Activated naive CD4-positive, alpha-beta T cell (primary cell): ENCODE measurements at places on chromosomes 4 and X.

GRCh38 chrX:106894392-106894909 is 8.7 kb downstream of the RIPPLY1 start:
- no peak for DNase-seq

GRCh38 chrX:41730081-41730480 is 6.1 kb downstream of the GPR82 start:
- DNase-seq, result no peak

- DNase-seq, result no peak
Measured at GRCh38 chr4:67750691-67751090, 3.5 kb downstream of the GNRHR start.

DNA sequence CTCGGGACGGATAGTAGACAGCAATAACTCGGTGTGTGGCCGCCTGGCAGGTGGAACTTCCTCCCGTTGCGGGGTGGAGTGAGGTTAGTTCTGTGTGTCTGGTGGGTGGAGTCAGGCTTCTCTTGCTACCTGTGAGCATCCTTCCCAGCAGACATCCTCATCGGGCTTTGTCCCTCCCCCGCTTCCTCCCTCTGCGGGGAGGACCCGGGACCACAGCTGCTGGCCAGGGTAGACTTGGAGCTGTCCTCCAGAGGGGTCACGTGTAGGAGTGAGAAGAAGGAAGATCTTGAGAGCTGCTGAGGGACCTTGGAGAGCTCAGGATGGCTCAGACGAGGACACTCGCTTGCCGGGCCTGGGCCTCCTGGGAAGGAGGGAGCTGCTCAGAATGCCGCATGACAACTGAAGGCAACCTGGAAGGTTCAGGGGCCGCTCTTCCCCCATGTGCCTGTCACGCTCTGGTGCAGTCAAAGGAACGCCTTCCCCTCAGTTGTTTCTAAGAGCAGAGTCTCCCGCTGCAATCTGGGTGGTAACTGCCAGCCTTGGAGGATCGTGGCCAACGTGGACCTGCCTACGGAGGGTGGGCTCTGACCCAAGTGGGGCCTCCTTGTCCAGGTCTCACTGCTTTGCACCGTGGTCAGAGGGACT is 5.7 kb upstream of the MSANTD1 start:
- no peak for DNase-seq

GRCh38 chrX:57137501-57137900 is 304 bp upstream of the SPIN2A start:
- no peak for DNase-seq

GRCh38 chr4:4810778-4811177 is 48.7 kb upstream of the MSX1 start:
- no peak for DNase-seq

GRCh38 chr4:8391071-8391470 is 49.5 kb downstream of the ACOX3 start:
- no peak for DNase-seq

- DNase-seq, result no peak
Measured at GRCh38 chr4:8270418-8270771, 841 bp downstream of the HTRA3 start.

GRCh38 chrX:151151665-151152267 is 24.6 kb upstream of the GPR50 start:
- no peak for DNase-seq

DNA sequence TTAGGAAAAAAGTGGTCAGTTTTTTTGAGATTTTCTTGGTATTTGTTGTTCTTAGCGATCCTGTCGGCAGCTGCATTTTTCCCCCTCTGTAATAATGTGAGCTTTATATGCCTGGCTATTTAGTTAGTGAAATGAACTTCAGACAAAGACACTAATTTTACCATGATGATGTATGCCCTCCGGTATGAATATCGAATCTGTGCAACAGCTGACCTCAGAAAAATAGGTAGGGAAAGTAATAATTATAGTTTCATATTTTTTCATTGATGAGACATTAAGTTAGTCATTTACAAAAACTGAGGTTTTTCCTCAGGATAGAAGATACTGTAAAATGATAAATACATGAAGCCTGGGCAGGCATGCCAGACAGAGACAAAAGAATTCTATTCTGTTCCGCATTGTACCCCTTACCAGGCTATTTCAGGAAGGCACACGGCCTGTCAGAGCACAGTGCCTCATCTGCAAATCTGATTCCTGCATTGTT is 155.8 kb downstream of the SHROOM3 start:
- DNase-seq, result no peak

- no peak for DNase-seq
Measured at GRCh38 chr4:137274404-137274803, 257.9 kb downstream of the PCDH18 start.

GRCh38 chr4:125787707-125788106 is 473.0 kb downstream of the FAT4 start:
- DNase-seq, result no peak

DNA sequence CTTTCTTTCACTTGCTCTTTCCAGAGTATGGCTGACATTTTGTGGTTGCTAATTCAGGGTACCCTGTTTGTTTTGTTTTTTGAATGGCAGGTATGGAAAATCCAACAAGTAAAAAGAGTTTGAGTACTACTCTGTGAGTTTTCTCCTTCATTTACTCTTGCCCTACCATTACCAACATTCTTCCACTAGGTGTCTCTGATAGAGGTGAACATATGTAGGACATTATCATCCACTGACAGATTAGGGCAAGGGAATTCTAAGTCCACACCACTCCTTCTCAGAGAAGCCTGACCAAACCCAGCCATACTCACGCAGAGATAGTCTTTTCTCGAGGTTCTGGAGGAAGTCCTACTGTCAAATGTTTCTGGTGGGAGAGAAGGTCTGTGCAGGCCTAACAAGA is 36.7 kb upstream of the HDAC8 start:
- no peak for DNase-seq

DNA sequence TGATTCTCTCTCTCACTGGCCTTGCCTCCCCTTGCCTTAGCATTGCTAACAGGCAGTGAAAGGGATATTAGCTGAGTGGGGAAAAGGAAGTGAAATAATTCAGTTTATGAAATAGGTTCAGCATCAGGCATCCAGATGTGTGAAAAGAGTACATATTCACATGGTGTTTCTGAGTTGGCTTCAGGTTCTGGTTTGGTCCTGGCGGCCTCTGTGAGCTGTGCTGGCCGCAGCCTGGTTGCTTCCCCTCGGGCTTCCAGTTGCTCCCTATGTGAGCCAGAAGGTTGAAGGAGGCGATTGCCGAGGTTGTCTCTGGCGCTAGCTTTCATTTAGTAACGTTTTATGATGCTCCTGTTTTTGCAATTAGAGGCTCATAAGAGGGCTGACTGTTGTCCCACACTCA is 99.1 kb upstream of the TLR2 start:
- DNase-seq, result no peak

DNA sequence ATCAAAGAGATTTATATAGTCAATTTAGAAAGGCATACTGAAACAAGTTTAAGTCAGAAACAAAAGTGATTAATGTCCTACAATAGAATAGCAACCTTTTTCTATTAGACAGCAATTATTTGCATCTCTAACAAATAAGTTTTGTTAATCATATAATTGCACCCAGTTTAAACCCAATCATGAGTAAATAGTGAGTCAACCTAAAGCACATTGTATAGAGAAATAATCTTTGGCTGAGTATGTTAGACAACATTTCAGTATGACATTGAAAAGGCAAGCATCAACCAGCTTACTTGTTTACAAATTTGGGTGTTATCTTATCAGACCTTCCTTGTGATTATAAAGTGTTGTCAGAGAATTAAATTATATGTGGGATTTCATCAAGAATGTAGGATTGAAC is 209.5 kb downstream of the IL15 start:
- DNase-seq, result no peak

GRCh38 chrX:21376636-21377035 is 2.4 kb downstream of the CNKSR2 start:
- no peak for DNase-seq

GRCh38 chrX:119826399-119826959 is 26.3 kb downstream of the UPF3B start:
- DNase-seq, result no peak

GRCh38 chr4:153387981-153388380 is 43.5 kb downstream of the MND1 start:
- DNase-seq, result no peak

DNA sequence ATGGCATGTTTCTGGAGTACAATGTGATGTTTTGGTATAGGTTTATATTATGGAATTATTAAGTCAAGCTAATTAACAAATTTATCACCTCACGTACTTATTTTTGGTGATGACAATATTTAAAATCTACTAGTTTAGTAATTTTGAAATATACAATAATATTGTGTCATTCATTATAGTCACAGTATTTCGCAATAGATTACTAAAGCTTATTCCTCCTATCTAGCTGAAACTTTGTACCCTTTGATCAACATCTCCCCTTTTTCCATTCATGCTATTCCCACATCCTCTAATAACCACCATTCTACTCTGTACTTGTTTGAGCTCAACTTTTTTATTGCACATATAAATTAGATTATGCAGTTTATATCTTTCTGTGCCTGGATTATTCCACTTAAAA is 164.8 kb upstream of the SPANXN4 start:
- no peak for DNase-seq

- DNase-seq, result no peak
Measured at GRCh38 chr4:131316086-131316485, 1833.0 kb upstream of the PCDH10 start.

DNA sequence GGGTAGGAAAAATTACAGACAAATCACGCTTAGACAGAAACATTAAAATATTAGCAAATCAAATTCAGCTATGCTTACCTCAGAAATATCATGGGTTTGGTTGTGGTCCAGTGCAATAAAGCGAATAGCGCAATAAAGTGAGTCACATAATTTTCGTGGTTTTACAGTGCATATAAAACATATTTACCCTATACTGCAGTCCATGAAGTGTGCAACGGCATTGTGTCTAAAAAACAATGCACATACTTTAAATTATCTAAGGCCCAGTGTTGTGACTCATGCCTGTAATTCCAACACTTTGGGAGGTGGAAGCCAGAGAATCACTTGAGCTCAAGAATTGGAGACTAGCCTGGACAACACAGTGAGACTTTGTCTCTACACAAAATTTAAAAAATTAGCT is 195.7 kb upstream of the IL1RAPL1 start:
- no peak for DNase-seq

DNA sequence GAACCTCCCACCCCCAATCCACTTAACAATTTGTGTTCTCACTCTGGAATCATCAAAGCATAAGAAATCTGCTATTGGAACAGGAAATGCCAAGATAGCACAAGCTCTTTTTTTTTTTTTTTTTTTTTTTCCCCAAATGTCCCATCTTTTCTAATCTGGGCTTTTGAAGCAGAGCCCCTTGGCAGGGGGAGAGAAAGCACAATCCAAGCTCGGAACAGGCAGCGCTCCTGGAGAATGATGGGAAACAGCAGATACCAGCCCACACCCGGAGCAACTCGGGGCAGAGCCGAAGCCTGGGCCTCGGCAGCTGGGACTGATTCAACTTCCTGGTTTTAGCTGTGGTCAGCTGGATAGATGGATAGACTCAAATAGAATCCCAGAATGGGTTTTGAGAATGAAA is 235.1 kb downstream of the QDPR start:
- DNase-seq, result no peak

DNA sequence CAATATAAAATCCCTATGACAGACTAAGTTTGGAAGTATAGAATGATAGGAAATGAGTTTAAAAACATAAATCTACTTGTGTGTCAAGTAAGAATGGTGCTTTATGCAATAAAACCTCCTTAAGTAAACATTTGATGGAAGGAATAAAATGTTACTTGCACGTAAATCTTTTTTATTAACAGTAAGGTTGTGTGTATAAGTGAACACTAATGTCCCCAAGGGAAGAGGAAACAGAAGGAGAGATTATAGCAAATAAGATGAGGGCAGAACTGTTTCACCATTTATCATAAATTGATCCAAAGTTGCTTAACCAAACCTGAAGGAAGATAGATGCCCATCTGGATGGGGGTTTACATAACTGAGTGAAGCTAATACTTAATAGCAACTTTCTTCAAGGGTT is 86.8 kb downstream of the FRMPD4 start:
- DNase-seq, result no peak

- no peak for DNase-seq
Measured at GRCh38 chr4:52824603-52825459, 37.3 kb upstream of the RASL11B start.

DNA sequence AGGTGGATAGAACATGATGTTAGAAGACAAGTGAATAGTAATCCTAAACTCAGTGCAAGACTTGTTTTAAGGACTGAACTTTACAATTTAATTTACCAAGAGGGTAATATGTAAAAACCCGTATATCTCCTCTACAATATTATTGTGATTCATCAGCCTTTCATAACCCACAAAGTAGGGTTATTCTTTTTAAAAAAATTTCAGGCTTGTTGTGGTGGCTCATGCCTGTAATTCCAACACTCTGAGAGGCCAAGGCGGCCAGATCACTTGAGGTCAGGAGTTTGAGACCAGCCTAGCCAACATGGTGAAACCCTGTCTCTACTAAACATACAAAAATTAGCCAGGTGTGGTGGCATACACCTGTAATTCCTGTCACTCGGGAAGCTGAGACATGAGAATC is 7.2 kb downstream of the IBSP start:
- no peak for DNase-seq

DNA sequence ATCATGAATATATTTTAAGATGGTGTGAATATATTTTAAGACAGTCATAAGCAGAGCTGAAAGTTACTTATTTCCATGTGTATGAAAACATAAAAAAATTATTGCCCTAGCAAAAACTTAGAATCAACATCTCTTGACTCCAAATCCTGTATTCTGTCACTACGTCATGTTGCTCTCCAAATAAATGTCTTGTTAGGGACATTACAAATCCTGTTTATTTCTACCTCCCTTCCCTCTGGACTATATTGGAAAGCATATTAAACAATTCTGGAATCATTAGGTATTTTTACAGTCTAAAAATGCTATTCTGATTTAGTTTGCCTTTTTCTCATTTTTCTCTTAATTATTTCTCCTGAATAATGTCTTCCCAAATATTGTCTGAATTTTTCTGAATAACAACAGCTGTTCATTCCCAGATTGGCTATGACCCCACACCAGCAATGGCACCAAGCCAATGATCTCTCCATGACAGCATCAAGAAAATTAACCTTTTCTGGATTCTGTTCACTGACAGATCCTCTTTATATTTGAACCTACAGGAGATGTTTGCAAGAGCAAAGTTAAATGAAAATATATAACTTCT is 523.1 kb downstream of the IQCM start:
- no peak for DNase-seq

- no peak for DNase-seq
Measured at GRCh38 chrX:77572322-77572721, 125.1 kb downstream of the FGF16 start.

- no peak for DNase-seq
Measured at GRCh38 chr4:105060628-105061027, 86.0 kb upstream of the TET2 start.

- DNase-seq, result no peak
Measured at GRCh38 chr4:47639531-47639930, 154.5 kb downstream of the ATP10D start.

GRCh38 chrX:136417806-136418205 is 69.9 kb upstream of the BRS3 start:
- DNase-seq, result no peak

GRCh38 chr4:156732634-156733033 is 239.0 kb downstream of the PDGFC start:
- DNase-seq, result no peak

- no peak for DNase-seq
Measured at GRCh38 chr4:7206911-7207567, 14.7 kb downstream of the SORCS2 start.
